ENCODE measurements at places on chromosomes 7 and 10.

DNA sequence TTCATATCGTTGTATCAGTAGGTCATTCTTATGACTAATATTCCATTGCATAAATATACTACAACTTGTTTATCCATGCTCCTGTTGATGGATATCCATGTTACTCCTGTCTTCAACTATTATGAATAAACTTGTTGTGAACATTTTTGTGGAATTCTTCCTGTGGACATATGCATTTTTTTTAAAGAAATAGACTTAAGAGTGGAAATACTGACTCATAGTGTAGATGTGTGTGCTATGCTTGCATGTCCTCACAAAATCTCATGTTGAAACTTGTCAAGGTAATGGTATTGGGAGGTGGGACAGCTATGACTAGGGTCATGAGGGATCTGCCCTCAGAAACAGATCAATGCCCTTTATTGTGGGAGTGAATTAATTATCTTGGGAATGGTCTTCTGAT lies 240.5 kb upstream of the PRSS58 start:
- DNase-seq: no peak

DNA sequence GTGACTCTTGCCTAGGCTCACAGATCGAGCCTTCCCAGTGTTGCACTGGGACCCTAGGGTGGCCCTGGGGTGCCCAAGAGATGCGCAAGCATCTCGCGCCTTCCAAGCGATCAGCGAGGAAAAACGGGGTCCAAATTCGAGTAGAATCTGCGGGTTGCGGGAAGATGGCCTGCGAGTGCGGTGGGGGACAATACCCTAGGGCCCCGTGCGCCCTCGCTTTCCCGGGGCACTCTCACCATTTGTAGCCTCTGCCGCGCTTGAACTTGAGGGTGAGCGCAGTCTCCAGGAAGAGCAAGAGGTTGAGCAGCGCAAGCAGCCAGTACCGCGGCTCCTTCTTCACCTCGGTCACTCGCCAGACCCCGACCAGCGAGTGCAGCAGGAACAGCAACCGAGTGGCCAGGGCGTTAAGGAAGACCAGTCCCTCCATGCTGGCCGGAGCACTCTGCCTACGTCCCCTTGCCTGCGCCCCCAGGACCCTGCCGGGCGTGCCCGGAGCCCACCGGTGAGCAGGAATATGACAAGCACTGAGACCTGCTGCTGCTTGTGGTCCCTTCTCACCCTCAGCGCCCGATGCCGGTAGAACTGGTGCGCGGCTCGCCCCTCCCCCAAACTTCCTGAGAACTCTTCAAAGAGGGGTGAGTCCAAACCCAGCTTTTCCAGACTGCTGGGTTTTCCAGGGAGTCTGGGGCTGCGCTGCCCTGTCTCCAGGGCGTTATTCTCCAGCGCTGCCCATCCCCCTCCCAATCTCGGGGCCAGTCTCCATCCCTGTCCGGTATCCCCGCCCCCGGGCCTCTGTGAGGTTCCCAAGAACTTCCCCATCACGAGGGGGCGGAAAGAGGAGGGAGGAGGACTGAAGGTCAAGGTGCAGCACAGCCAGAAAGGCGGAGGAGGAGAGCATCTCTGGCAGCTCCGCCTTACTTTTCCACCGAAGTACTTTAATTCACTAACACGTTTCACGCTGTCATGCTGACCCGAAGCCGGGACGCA lies at the start of gene TMEM26:
TSS of gene TMEM26 (minus strand) at position 727 of the 987 bp plus-strand sequence. CDS start at position 427, 300 bp downstream.
- DNase-seq: no peak

DNA sequence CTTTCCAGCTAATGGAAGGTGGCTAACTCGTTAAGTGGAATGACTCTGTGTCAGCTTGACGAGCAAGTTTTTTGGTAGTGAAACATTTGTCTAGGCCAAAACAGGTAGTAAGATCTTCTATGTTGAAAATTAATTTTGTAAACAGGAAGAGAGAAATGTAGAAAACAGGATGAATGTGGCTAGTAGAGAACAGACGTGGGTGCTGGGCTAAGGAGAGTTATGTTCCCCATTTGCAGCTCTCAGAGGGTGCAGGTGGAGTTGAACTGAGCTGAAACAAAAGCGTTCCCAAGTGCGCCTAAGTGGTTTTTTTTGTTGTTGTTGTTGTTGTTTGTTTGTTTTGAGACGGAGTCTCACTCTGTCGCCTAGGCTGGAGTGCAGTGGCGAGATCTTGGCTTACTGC lies 59.5 kb upstream of the SRPK2 start:
- DNase-seq: no peak

- no peak for DNase-seq
These were observed 96.2 kb downstream of the NPTX2 start for GRCh38 chr7:98713165-98713810.

GRCh38 chr10:6045314-6045848 lies 16.8 kb downstream of the IL2RA start:
- no peak for DNase-seq
